Left lung (tissue), 14 donors: ENCODE measurements at places on chromosomes 2 and 18. TPM values are rescaled to one million over a fixed set of nuclear protein-coding genes. Genes with fewer than 3 reads are reported as not detected.

DNA sequence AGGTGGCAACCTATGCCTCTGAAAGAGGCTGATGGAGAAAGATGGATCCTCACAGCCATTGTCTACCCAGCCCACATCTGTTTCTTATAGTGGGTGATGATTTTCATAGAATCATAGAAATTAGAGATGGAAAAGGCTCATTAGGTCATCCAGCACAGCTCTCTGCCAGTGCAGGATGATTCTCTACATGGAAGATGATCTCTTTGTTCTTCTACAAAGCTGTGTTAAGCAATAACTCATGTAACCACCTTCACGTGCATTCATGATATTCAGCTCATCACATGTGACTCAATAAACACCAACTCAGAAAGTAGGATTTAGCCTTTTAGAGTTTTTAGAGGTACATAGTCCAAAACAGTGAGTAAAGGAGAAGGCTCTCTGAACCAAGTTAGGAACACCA, 539.4 kb upstream of the ID2 start:
- DNase-seq = no peak

GRCh38 chr2:136381245-136381644, 263.3 kb upstream of the CXCR4 start:
- DNase-seq = no peak

GRCh38 chr18:6537475-6537874, 122.8 kb upstream of the L3MBTL4 start:
- DNase-seq = no peak

GRCh38 chr2:84741182-84741822, 139.6 kb downstream of the TRABD2A start:
- no peak for DNase-seq

- no peak for DNase-seq
Measured at GRCh38 chr2:205176546-205176945, 505.8 kb upstream of the NRP2 start.

GRCh38 chr18:37364237-37364636, 201.4 kb downstream of the CELF4 start:
- DNase-seq = peak; percentile 80

DNA sequence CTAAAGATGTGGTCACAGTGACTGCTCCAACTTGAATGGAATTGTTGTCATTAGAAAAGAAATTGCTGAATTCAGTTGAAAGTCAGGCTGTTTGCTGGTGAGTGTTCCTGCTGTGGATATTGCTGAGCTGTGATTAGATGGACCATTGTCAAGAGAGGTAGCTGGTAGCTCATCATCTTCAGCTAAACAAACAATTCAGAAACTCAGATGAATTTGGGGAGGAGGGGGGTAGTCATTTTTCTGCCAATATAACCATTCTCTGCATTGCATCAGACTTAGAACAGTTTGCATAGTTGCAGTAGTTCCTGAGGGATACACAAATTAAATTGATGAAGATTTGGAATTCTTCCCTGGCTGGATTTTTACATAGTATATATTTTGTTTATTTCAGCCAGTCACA, 108.3 kb downstream of the MTCL1 start:
- no peak for DNase-seq

GRCh38 chr2:176852667-176853066, 359.9 kb upstream of the HNRNPA3 start:
- no peak for DNase-seq

GRCh38 chr18:62596145-62597005, 73.5 kb downstream of the ZCCHC2 start:
- DNase-seq = no peak

DNA sequence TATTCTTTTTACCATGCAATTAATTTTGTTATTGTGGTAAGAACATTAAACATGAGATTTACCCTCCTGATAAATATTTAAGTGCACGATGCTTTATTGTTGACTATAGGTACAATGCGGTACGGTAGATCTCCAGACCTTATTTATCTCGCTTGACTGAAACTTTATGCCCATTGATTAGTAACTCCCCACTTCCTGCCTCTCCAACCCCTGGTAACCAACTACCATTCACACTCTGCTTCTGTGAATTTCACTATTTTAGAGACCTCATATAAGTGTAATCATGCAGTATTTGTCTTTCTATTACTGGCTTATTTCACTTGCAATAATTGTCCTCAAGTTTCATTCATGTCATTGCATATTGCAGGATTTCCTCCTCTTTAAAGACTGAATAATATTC, 195.7 kb upstream of the ID2 start:
- no peak for DNase-seq

GRCh38 chr2:64453770-64454385, at the start of gene LGALSL:
Gene LGALSL (plus strand): TSS chr2:64454162. CDS start chr2:64454546, 384 bp downstream.
- DNase-seq = peak; percentile 70

DNA sequence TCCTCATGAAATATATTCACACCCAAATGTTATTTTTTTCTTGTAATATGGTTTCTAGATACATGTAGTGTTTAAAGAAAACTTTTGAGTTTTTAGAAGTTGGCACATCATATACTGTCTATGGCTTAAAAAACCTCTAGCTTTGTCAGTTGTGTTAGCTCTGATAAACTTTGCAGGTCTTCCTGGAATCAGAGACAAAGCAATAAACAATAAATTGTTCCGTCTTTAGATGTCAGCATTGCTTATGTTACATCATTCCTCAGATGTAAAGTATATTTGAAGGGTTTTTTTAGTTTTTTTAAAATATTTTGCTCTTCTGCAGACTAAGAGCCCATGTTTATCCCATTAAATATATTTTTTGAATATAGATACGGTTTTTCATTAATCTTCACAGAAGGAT, 145.1 kb downstream of the GPD2 start:
- no peak for DNase-seq

DNA sequence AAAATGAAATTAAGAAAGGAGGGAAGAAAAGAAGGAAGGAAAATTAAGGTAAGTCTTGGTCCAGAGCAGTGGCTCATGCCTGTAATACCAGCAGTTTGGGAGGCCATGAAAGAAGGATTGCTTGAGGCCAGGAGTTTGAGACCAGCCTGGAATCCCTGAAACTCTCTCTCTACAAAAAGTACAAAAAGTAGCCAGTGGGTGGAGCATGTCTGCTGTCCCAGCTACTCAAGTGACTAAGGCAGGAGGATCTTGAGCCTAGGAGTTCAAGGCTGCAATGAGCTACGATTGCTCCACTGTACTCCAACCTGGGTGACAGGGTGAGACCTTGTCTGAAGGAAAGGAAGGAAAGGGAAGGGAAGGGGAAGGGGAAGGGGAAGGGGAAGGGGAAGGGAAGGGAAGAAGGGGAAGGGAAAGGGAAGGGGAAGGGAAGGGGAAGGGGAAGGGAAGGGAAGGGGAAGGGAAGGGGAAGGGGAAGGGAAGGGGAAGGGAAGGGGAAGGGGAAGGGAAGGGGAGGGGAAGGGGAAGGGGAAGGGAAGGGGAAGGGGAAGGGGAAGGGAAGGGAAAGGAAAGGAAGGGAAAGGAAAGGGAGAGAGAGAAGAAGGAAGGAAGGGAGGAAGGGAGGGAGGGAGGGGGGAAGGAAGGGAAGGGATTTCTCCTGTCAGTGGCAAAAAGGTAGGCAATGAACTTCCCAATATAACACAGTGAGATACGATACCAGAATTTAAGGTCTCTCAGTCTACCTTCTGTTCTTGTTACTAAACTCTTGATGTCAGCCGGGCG, 412.8 kb downstream of the CMPK2 start:
- DNase-seq = no peak

DNA sequence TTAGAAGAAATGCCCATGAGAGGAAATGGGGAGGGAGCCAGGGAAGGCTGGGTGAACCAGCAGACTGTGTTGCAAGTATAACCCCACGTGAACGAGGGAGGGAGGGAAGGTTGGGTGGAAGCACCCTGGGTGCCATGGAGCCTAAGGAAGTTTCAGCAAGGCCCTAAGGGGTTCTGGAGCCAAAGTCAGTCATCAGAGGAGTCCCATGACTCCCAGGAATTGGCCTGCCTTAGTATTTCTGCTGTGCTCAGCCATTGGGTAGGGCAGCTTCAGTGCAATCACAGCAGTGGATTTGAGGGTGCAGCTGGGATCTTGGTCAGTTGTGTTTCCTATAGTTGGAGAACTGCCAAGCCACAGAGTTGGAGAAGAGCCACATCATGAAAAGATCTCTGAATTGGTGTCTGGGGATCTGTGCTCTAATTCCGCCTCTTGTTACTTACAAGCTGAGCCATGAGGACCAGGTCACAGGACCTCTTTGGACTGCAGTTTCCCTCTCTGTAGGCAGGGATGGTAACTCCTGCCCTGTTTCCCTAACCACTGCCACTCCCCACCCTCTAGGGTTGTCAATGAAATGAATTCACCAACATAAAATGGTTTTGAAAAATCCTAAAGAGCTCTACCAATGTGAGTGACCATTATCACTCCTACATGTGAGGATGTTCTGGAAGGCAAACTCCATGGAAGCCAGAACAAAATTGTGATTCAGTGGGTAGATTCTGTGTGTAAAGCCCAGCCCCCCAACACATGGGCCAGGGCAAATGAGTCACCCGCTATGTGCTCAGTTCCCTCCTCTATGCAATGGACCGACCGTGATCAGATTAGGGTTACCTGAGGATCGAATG, 108.9 kb downstream of the CLIP4 start:
- no peak for DNase-seq

Gene CPS1
- 8.6 TPM for polyA plus RNA-seq

Gene TMEM200C
- polyA plus RNA-seq = 4.9 TPM

Gene GKN2
- polyA plus RNA-seq = 1.2 TPM
